Fibroblast of skin of abdomen (primary cell): ENCODE measurements at places on chromosomes 2 and 18.

DNA sequence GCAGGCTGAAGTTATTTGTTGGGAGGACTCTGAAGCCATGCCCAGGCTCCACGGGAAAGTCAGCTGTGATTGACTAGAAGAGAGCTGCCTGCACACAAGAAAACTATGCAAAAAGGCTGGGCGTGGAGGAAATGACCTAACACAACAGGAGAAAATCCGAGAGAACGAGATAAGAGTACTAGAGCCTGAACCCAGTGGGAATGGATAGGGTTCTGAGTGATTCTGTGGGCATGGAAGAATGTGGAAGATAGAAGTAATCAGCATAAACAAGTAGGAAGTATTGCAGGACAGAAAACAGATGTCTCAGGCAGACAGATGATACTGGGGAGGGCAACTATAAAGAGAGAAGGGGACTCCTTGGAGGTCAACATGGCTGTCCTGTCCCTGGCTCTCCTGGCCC is 12.1 kb upstream of the COPS8 start:
- DNase-seq, result peak; percentile 72

DNA sequence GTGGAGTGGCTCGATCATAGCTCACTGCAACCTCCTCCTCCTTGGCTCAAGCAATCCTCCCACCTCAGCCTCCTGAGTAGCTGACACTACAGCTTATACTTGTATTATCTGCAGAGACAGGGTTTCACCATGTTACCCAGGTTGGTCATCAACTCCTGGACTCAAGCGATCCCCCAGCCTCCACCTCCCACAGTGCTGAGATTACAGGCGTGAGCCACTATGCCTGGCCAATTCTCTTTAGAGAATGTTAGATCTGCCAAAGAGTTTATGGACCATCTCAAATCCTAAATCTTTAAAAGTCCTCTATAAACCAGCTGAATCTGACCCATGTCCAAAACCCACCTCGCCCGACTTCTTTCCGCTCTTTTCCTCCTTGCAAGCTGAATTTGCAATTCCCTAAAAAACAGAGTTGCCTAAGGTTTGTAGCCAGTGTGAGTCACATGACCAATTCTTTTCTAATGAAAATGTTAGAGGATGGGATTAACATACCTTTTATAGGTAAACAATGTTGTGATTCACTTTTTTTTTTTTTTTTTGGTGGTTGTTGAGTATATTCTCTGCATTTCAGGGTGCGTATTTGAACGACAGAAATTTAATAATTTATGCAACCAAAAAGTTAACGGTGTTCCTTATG is 2.4 kb upstream of the PMAIP1 start:
- DNase-seq, result no peak

GRCh38 chr2:37585982-37586621 is 85.3 kb downstream of the CDC42EP3 start:
- DNase-seq, result peak; percentile 95

- DNase-seq, result no peak
These were observed 6.2 kb upstream of the MYL12B start for GRCh38 chr18:3255611-3256165.

DNA sequence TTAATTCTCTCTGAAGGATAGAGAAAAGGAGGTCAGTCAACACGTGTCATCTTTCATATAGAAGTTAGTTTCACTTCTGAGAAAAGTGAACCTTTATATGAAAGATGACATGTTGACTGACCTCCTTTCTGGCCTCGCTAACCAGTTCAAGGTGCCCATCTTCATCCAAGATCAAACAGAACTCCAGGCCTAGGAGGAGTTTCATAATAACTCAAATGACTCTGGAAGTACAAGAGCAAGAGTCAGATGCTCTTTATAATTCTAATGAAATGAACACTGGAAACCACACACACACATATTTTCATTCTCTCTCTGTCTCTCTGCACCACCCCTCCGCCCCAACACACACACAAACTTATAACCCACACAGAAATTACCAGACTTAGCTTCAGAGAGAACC is 16.3 kb downstream of the ANKRD44 start:
- no peak for DNase-seq

- no peak for DNase-seq
These were observed 162.4 kb upstream of the NABP1 start for GRCh38 chr2:191515551-191515950.

DNA sequence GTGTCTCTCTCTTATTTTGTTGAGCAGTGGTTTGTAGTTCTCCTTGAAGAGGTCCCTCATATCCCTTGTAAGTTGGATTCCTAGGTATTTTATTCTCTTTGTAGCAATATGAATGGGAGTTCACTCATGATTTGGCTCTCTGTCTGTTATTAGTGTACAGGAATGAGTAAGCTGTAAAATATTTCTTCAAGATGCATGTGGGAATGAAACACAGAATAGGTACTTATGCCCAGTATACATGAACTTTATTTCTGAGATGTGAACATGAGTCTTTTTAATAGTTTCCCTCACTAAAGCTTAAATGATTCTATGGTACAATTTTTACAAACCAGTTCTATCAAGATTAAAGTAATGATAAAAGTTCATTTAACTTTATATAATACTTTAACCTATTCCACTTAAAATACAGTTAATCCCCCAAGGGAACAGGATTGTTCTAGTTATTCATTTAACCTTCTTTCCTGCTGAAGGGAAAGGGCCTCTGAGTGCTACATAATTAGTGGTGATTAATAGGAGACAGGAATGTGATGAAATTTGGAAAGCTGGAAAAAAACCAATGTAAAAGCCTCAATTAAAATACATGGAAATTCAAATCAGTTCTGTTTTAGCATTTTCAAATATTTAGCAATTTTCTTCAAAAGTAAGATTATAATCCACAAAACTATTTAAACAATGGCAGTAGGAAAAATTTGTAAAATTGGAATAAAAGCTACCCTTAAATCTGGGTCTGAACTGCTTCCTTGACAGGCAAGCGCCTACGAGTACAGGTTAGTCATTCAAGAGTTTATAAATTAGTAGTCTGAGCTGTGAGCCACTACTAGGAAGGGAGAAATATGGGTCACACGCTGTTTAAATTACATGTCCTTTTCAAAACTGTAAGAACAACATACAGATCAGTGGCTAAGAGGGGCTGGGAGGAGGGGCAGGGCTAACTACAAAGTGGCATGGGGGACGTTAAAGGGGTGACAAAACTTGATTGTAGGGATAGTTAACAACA is 28.9 kb downstream of the SPIRE1 start:
- DNase-seq, result peak; percentile 79
